Activated CD4-positive, CD25-positive, alpha-beta regulatory T cell treated with anti-CD3 and anti-CD28 coated beads, Interleukin-2, amount 50 U/mL, for 24 hours (primary cell): ENCODE measurements at places on chromosomes 5 and 9.

DNA sequence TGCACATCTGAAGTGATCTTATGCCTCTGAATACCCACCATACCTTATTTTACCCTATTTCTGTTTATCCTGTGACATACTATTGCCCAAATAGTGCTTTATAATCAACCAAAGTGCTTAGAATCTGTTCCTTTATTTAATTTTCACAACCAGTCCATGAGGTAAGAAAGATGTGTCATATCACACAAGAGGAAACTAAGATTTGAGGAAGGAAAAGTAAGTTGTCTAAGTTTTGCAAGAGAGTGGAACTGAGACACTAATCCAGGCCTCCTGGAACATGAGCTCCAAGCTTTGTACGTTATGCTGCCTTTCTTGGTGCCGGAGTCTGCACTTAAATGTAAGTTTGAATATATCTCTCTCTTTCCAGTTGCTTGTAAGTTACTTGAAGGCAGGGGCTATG, 17.2 kb downstream of the KDM3B start:
- no peak for ATAC-seq

GRCh38 chr9:27427272-27427643, 96.8 kb upstream of the IFNK start:
- no peak for ATAC-seq

- ATAC-seq, result no peak
Observed at GRCh38 chr5:13339093-13339492, 605.4 kb downstream of the DNAH5 start.

DNA sequence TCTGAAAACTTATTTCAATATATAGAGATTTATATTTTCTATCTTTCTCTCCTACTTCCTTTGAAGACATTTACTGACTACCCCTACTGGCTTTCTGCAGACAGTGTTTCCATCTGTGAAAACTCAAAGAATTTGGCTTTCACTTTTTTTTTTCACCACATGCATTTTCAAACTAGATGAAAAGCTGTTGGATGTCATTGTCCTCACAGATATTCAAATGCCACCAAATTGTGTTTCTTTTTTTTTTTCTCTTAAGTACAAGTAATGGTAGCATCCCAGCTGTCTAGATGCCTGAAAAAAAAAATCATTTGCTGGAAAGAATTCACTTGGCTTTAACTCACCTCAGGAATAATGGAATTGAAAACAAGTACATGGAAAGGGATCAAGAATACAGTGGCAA, 2258.6 kb upstream of the ACO1 start:
- no peak for ATAC-seq

DNA sequence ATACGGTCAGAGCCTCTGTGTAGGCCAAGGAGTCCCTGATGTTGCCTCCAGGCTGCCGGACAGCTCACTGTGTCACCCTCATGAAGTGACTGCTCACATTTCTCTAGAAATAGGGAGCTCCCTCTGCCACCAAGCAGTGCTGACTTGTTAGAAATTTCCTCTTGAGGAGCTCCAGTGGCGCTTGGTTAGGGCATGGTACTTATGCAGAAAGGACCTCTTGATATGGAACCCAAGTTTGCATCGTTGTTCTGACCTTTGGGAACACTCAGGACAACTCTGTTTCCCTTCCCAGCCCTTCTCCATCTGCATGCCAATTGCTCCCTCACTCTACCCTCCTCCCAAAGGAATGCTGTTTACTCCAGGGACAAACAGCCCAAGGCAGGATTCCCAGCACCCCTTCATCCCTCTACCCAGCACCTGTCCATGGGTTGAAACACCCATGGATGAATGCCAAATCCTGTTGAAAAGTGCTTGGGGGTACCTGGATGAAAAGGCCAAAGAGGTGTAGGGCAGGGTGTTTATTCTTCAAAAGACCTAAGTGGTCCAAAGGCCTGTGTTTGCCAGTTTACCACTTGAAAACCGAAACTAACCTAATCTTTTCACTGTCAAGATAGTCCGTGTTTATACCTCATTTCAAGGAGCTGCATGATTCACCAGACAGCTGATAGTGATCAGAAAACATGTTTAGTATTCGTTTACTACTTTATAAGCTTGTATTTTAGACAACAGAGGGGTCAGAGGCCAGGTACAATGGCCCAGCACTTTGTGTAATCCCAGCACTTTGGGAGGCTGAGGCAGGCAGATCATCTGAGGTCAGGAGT, 51.1 kb downstream of the KLF4 start:
- no peak for ATAC-seq

DNA sequence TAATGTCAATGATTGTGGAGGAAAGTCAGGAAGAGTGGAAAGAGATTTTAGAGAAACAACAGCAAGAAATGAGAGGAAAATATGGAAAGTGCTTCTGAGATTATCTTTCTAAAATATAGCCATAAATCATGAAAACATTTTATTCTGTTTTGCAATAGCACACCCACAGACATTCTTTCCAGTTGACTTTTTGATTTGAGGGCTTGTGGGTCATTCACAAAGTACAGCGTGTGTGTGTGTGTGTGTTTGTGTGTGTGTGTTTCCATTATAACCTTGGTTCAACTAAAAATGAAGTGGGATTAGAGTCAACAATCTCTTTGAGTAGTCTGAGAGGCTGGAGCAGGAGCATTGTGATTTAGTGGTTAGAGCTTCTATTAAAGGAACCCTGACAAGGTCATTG, 116.6 kb upstream of the GAS1 start:
- ATAC-seq, result no peak

DNA sequence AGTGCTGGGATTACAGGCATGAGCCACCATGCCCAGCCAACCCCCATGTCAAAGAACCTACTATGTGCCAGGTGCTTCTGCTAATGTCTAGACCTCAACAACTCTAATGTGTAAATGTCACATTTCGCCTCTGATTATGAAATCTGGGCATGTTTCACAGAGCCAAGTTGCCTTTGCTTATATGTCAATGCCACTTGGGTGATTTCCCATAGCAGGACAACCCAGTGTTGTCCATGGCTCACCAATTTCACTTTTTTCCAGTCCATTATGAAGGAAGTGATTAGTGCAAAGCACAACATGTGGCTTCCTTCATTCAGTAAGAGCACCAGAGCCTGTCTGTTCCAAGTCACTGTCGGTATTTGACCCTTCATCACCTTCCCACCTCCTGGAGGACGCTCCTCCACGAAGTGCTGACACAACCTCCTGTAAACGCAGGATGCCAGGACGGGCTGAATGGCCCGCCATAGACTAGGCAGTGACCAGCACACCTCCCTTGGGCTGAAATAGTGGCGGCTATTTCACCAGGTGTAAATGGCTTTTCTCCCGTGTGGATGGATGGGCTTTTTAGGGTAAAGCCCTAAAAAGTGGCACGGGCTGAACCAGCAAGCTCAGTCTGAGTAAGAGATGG, 962 bp upstream of the PKN3 start:
- no peak for ATAC-seq

- ATAC-seq, result no peak
Observed at GRCh38 chr9:3001311-3001710, 157.4 kb upstream of the PUM3 start.

GRCh38 chr5:118325931-118326330, 662.4 kb downstream of the DTWD2 start:
- no peak for ATAC-seq

DNA sequence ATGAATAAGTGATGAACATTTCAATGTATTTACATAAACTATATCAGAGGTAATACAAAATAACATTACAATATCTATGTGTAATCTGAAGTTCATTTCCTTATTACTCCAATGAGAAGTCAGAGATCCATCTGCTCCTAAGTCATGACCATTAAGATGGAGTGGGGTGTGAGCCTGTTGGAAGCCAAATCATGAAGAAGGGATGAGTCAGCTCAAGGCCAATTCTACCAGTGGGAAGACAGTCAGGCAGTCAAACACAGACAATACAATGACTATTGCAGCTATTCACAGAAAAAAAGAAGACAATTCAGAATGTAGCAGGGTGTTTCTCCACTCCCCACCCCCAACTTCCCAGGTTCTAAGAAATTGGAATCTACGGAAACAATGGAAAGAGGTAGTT, 155.0 kb downstream of the NFIB start:
- ATAC-seq, result no peak

DNA sequence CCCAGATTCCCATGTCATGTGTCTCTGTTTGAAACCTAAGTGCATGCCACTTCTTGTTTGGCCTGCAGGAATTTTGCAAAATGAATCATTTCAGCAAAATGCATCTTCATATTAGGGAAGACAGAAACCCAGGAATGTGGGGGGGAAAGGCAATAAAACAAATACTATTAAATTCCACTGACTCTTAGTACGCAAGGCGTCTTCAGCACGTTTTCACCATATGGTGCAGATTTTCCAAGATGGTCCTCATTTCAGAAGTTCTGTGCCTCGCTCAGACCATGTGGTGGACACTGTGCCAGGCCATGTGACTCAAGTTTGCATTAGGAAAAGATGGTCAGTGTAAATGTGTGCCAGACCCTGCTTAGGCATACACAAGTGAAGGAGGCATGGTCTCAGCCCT, 184.0 kb downstream of the ACTL7B start:
- no peak for ATAC-seq

DNA sequence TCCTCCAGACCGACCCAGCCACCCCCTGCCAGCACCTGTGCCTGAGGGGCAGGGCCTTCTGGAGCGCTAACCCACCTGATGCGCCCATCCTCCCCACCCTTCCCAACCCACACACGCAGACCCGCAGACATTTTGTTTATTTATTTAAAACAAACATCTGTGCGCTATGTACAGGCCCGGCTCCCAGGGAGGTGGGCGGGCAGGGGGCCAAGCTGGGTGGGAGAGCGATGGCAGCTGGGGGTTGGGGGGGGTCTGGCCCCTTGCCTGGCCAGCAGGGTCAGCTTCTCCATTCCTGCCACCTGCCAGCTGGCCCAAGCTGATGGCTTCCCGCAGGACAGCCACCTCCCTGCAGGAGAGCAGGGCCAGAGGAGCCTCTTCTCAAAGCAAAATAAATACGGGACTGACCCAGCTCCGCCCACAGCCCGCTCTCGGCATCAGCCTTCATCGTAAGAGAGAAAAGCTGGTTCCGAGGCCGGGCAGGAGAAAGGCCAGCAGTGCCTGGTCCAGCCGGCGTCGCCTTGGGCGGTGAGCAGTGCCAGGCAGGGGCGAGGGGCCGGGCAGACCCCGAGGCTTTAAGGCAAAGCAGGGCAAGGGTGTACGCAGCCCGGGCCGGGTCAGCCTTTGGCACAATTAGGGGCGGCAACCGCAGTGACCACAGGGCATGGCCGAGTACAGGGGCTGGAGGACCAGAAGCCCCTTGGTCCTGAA, 10.9 kb upstream of the CLIC3 start:
- ATAC-seq, result no peak

DNA sequence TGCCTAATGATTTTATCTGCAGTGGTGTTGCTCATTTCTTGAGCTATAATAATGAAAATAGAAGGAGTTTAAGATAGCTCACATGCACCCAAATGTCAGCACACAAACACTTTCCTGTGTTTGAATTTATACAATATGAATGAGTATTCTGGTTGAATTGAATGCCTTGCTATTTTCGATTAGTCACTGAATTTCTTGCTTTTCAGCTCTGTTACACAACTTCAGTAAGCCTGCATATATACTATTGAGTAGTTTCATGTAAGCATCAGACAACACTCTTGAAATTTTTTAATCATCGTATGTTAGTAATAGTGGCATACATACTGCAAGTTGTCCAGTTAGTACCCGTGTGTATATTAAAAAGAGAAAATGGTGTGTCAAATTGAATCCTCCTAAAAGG, 281.5 kb upstream of the GRIA1 start:
- ATAC-seq, result no peak

DNA sequence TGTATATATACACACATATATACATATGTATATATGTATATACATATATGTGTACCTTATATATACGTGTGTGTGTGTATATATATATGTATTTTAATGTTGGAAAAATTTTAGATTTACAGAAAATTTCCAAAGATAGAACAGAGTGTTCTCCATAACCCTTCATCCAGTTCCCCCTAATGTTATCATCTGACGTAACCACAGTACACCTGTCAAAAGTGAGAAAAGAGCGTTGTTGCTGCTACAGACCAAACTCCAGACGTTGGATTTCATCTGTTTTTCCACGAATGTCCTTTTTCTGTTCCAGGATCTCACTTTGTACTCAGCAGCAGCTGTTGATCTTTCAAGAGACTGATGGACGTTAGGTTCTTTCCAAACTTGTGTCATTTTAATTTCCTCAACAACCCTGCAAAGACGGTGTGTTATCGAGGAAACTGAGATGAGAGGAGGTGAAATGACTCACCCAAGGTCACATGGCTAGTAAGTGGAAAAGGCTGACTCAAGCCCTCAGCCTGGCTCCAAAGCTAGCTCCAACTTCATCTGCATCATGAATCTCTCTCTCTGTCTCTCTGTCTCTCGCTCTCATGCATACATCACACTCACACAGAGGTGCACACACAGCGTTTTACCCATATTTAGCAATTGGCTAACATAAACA, 17.0 kb upstream of the NTNG2 start:
- peak; percentile 92 for ATAC-seq

- ATAC-seq, result no peak
Observed at GRCh38 chr9:36949466-36949865, 84.6 kb downstream of the PAX5 start.

DNA sequence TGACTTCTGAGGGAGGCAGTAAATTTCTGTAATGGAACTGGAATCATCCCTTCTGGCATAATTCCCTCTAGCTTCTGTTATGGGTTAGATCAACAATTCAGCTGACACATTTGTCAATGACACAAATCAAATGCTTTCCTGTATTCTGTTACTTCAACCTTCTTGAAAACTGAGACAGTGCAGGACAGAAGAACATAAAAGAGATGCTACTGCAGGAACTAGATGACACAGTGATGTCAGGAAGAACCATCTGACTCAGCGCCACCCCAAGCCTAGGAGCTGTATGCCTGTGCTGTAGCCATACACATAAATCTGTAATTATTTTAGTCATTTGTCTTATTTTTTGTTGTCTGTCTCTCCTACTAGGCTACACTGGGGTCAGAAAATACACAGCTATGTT, 18.2 kb upstream of the CEP120 start:
- ATAC-seq, result peak; percentile 80

- no peak for ATAC-seq
Observed at GRCh38 chr9:124475868-124476690, 25.8 kb downstream of the ADGRD2 start.

- ATAC-seq, result no peak
Observed at GRCh38 chr5:126403876-126404275, 19.3 kb upstream of the GRAMD2B start.

GRCh38 chr5:145787996-145788395, 47.1 kb downstream of the PRELID2 start:
- ATAC-seq, result no peak

GRCh38 chr5:174327317-174327864, 281.9 kb downstream of the NSG2 start:
- ATAC-seq, result no peak

- ATAC-seq, result no peak
Observed at GRCh38 chr5:32420506-32420905, 24.0 kb downstream of the ZFR start.

- ATAC-seq, result no peak
Observed at GRCh38 chr5:56064984-56065383, 70.2 kb upstream of the IL6ST start.

DNA sequence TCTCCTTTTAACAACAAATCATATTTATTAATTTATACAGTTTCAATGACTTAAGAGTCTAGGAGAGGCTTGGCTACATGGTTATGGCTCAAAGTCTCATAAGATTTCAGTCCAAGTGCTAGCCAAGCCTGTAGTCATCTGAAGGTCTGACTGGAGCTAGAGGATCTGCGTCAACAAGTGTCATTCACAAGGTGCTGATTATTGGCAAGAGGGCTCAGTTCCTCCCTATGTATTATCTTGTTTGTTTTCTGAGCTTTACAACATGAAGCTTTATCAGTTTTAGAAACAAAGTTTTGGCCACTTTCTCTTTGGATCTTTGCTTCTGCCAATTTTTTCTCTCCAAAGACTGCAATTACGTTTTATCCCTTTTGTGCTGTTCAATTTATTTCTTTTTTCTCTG, 94.7 kb downstream of the RICTOR start:
- ATAC-seq, result no peak
